AG08395 (cell line): ENCODE measurements at places on chromosomes 5 and 9.

- no peak for DNase-seq
Observed at GRCh38 chr9:36744678-36745077, 172.0 kb downstream of the MELK start.

DNA sequence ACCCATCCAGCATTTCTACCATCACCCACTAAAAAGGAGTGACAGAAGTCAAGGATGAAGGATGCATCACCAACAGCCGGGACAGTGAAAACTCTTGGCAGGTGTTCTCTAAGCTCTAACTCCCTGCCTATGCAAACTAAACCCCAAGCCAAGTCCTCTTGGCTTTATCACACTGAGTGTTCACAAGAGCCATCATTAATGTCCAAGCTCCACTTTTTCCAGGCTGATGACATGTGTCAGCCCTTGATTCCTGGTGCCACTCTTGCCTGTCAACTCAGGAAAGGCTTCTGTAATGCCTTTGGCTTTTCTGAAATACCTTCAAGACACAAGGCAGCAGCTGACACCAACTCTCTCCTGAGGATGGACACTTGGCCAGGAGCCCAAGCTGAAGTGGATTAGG lies 86.9 kb downstream of the NR6A1 start:
- no peak for DNase-seq

DNA sequence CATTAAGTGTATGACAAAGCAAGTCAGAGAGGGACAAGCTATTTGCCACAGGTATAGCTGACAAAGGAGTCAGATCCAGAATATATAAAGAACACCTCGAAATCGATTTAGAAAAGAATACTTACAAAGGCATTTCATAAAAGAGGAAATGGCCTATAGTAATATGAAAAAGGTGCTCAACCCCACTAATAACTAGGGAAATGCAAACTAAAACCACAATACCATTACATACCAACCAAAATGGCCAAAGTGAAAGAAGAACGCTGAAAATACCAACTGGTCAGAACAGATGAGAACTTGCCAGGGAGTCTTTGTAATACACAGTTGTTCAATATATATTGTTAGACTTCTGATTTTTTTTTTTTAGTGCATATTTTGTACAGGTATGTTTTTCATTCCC lies 152.9 kb downstream of the CDC42SE2 start:
- DNase-seq, result no peak

DNA sequence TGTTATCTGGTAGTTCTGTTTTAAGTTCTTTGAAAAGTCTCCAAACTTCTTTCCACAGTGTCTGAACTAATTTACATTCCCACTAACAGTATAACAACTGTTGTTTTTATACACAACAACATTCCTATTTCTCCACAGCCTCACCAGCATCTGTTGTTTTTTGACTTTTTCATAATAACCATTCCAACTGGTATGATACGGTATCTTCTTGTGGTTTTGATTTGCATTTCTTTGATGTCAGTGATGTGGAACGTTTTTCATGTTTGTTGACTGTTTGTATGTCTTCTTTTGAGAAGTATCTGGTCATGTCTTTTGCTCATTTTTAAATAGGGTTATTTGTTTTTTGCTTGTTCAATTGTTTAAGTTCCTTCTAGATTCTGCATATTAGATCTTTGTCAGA lies 12.6 kb upstream of the GRAMD2B start:
- DNase-seq, result no peak

DNA sequence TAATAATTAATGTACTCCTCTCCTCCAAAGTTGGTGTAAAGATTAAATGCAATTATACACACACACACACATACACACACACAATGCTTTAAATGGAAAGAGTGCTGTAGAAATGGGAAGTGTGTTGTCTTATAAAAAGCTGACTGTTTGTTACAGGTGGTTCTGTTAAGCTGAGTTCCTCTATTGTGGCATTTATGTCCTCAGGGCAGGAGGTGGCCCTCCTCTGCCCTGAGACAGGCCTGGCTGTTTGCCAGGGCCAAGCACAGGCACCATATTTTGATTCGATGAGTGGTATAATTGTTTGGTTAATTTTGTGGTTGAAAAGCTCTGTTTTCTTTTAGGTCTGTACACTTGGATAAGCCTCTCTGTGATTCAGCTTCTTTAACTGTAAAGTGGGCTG lies 573.9 kb downstream of the KIF4B start:
- no peak for DNase-seq

- DNase-seq, result no peak
Observed at GRCh38 chr5:2747363-2748162, 3.9 kb downstream of the IRX2 start.

GRCh38 chr5:81748556-81748955 lies 2.3 kb downstream of the SSBP2 start:
- no peak for DNase-seq

DNA sequence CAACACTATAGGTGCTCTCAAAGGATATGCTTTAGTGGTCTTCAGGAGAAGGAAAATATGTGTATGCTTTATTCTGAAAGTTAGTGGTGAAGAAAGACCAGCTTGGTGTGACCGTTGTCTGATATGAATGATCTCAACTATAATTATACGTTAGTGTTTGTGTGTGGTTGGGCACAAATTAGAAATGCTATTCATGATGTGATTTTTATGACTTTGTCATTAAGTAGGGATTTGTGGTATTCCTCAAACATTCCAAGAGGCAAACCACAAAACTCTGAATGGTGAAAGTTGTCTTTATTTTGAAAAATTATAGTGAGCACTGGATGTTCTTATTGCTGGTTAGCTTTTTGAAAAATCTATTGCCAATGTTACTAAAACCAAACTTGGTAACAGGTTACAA lies 6.2 kb upstream of the F2R start:
- DNase-seq, result peak; percentile 54

DNA sequence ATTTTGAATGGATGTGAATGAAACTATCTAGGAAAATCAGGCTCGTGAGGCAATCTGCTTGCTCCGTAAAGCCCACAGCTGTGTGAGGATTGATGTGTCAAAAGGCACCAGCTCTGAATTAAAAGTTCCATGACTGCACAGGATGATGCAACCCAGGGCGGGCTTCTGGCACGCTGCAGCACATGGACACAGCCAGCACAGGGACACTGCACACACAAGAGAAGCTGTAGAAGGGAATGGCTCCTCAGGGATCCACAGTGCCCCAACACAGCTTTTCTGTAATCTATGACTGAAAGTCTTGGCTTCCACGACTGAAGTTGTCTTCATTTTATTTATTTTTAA lies 151.0 kb downstream of the GCNT1 start:
- DNase-seq, result peak; percentile 88

DNA sequence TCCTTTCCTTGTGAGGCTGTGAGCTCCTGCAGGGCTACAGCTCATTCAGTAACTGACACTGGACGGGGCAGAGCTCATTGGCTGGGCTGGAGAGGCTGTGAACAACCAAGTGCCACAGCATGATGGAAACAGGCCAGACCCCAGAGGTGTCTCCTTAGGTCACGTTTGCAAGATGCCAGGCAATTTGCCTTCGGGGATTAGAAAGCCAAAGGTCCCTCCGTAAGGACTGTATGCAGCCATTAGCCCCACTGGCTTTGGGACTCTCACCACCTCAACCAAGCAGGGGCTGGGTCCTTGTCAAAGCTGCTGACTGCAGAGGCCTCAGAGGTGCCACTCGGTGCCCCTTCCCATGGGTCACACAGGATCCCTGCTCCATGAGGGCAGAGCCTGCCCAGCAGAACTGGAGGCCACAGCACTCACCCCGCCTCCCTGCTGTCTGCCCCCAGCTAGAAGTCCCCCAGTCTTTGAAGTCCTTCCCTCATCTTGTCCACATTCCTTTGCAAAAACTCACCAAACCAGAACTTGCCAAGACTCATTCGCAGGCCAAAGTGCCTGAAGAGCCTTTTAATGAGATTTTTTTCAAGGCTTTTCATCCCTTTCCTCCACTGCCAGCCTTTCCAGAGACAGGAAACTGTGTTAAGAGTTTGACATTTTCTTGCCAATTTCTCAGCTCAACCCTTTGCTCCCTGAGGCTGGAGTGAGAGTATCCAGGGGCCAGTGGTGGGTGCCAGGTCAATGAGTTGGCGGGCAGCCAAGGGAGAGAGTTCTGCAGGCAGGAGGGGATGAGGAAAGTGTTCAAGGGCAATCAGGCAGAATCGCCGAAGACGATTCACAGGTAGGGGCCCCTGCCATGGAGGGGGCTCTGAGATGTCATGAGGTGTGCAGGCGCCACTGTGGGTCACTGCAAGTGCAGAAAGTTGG lies 39.7 kb upstream of the SLC25A51 start:
- peak; percentile 85 for DNase-seq
